ENCODE measurements at places on chromosomes 5 and 9. TPM values are rescaled to one million over a fixed set of nuclear protein-coding genes. Genes with fewer than 3 reads are reported as not detected.

DNA sequence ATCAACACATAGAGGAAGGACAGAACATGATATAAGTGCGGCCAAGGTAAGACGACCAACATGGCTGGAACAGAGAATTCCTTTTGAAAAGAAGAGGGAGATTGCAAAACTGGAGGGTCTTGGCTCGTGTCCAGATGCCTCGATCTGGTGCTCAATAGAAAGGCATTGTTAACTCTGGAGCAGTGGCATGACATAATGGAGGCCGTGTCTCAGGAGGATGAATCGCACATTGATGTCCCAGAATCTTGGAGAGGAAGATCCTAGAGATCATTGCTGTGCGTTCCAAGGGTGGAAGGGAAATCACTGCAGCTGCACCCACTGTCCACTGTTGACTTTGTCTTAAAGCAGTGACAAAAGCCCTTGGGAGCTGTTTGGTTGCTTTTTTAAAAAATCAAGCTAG lies 30.9 kb downstream of the GRAMD2B start:
- DNase-seq, result peak; percentile 14

Gene LCN1
- total RNA-seq, result not detected

DNA sequence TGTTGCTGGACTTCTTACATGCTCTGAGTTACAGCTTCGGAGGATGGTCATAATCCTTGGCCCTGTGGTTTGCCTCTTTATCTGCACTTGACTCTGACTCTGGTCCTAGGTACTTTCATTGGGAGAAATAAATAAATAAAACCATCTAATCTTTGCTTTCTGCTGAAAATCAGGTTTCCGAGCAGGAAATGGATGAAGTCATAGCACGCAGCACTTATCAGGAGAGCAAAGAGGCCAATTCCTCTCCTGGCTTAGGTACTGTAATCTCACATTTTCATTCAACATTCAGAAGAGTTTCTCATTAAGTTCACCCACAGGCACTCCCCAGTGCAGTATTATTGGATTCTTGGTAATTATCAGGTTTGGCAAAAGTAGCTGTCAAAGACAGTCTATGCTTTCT lies 104.7 kb downstream of the GOLPH3 start:
- no peak for DNase-seq

GRCh38 chr9:127360250-127360649 lies 36.7 kb upstream of the SLC2A8 start:
- no peak for DNase-seq

DNA sequence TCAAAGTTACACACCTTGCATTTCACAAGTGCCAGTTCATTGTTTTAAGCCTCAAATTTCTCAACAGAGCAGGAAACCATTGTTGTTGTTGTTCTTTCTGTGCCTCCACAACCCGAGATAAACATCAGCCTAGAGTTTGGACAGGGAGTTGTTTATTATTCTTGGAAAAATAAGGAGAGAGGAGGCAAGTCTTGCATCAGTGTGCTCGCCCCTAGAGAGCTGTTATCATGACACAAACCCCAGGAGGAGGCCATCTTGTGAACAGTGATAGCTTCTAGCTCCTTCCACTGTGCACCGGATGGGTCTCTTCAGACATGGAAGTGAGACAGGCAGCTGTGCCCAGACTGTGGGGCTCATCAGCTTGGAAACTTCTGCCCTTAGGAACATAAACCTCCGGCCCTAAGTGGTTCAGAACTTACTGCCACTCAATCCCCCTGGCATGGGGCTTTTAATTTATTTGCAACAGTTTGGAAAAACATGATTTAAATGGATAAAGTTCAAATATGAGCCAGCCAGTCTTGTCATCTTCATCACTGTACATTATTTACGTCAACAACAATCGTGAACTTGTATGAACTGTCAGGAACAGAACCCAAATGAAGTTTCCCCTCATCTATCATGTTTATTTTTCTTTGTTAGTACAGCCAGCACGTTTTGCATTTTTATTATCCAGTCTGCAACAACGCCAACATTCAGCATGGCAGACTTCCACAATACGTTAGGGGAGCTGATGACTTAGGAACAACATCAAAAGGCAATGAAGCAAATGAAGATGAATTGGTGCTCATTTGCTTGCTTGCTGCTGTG lies 181.7 kb upstream of the S1PR3 start:
- no peak for DNase-seq

- no peak for DNase-seq
These were observed 31.0 kb downstream of the MTREX start for GRCh38 chr5:55338810-55339243.

DNA sequence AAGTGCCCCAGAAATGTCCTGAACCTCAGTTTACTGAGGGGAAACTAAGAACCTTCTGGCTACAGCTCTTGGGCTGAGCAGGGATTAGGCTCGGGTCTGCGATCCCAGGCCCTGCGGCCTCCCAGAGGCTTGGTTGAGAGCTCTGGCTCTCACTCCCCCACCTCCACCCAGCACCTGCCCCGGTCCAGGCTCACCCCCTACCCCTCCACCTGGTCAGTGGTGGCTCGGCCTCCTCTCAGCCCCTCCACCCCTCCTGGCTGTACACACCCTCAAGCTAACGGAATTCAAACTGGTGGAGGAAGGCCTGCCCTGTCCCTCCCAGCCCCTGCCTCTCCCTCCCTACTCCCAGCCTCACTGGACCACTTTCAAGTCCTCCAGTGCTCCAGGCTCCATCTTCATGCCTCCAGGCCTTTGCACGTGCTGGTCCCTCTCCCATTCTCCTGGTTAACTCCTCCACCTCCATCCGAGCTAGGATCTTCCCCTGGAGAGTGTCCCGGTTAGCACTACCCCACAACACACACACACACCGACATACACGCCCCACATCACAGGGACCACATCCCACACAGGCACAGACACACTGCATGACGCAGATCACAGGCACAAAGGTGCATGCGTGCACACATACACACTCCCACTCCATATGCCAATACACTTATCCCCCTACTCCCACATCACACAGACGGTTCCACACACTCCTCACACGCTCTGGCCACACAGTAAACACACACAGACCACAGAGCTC lies 130.9 kb downstream of the C9orf50 start:
- peak; percentile 83 for DNase-seq

GRCh38 chr9:33443464-33444154 lies 3.8 kb downstream of the AQP3 start:
- DNase-seq, result no peak

Gene RANBP6
- 22.9 TPM for total RNA-seq

Gene ARSI
- total RNA-seq, result 6.8 TPM

Gene DOK3
- 2.7 TPM for total RNA-seq

- no peak for DNase-seq
These were observed 27.1 kb downstream of the ZDHHC11B start for GRCh38 chr5:757346-757930.

Gene SERF1A
- 2.8 TPM for total RNA-seq

Gene SLC25A2
- total RNA-seq, result 0.22 TPM

- DNase-seq, result no peak
These were observed 1018.4 kb downstream of the TAF11L14 start for GRCh38 chr5:18652404-18653215.

GRCh38 chr9:74172874-74173273 lies 324.3 kb upstream of the RORB start:
- no peak for DNase-seq

GRCh38 chr9:107443786-107444185 lies 45.8 kb downstream of the KLF4 start:
- no peak for DNase-seq

GRCh38 chr5:162091336-162091735 lies 23.8 kb downstream of the GABRG2 start:
- DNase-seq, result no peak

- DNase-seq, result no peak
These were observed 429.3 kb downstream of the TMEM232 start for GRCh38 chr5:110297152-110297670.

GRCh38 chr5:176466245-176466871 lies 18.2 kb downstream of the FAF2 start:
- DNase-seq, result peak; percentile 29

Gene EPB41L4B
- total RNA-seq, result 6.2 TPM

Gene KCNIP1
- total RNA-seq, result 3.7 TPM
